ENCODE measurements at places on chromosomes 12 and 14.

GRCh38 chr12:45883187-45883586, 107.2 kb downstream of the SCAF11 start:
- no peak for DNase-seq

DNA sequence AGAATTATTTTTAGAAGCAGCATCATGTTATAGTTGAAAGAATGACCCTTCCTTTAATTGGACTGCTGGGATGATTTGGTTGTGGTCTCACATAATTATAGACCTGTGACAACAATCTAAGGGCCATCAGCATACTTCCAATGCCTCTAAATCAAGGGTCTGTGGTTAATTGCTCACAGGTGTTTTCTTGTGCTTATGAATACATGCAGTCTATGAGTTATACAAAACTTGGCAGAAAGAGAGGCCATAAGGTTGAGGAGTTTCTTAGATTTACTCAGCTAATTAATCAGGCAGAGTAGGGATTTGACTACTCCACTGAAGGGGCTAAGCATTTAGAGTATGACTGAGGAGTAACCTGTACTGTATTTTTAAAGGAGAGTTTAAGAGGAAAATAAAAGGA, 37.0 kb upstream of the FRMD6 start:
- no peak for DNase-seq

- DNase-seq = no peak
Measured at GRCh38 chr12:121505513-121505912, 75.3 kb downstream of the KDM2B start.

DNA sequence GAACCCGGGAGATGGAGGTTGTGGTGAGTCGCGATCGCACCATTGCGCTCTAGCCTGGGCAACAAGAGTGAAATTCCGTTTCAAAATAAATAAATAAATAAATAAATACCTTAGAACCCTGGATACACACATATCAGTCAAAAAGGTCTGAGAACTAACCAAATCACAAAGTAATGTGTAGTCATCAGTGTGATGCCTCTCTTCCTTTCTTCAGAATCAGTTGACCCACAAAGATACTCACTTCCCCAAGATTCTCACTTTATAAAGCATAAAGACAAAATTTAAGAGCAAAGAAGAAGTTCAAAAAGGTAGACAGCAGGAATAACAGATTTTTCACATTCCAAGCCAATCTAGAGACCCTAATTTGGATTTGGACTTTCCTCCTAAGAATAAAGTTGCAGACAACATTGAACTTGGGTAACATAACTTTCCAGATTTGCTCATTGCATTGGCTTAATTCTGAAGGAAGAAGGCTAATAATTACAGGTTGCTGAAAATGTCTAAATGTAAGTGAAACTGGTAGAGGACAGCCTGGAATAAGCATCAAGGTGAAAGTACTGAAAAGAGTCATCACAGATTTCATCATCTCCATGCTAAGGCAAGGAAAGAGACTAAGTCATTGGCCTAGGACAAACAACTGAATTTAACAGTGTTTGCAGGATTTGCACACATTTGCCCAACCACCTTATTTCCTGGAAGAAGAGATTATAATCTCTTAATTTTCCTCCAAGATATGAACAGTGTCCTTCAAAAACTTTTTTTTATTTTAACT, 17.4 kb downstream of the TMED10 start:
- DNase-seq = no peak

GRCh38 chr14:51575349-51576116, 76.2 kb upstream of the FRMD6 start:
- DNase-seq = no peak

GRCh38 chr14:34113005-34113511, 162.2 kb upstream of the EGLN3 start:
- no peak for DNase-seq

- DNase-seq = no peak
Measured at GRCh38 chr14:39781466-39781865, 349.2 kb upstream of the FBXO33 start.

DNA sequence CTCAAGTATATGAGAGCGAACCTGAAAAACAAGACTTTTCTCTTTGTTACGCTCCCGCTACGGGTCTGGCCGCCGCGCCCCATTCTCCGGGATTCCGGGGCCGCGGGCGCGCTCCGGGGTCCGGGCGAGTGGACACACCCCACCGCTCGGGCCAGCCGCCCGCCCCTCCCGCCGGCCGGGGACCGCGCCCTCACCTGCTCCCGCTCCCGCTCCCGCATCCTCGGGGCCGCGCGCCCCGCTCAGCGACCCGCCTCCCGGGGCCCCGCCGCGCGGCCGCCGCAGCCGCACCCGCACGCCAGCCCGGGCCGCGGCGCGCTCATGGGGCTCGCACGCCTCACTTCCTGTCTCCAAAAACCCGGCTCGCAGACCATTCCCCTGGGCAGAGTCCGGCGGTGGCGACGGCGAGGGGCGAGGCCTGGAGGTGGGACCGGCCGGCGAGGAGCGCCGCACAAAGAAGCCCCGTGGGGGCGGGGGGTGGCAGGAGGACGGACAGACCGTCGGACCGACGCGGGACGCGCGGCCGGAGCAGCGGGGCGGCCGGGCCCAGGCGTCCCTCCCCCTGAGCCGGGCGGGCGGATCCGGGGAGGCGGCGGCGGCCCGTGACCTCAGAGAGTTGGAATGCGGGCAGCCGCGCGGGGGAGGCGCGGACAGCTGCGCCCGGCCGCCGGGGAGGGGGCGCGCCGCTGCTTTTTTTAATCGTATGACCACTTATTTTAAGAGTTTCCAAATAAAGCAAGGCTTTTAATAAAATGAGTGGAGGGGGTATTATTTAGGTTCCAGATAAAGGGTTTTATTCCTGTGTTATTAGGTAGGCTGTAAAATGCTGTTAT, at the start of gene PTPN21:
PTPN21 (minus strand) TSS at position 551 of the 830 bp plus-strand sequence. CDS start 4,590 bp downstream, outside the sequence.
- no peak for DNase-seq

DNA sequence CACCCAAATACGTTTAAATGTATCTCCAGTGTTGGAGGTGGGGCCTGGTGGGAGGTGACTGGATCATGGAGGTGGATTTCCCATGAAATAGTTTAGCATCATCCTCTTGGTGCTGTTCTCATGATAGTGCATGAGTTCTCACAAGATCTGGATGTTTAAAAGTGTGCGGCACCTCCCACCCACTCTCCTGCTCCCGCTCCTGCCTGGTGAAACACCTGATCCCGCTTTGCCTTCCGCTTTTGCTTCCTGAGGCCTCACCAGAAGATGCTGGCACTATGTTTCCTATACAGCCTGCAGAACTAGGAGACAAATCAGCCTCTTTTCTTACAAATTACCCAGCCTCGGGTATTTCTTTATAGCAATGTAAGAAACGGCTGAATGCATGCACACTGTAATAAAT, 20.1 kb downstream of the EIF5 start:
- DNase-seq = no peak

GRCh38 chr12:90909069-90909770, 45.8 kb downstream of the CCER1 start:
- DNase-seq = peak; percentile 11

DNA sequence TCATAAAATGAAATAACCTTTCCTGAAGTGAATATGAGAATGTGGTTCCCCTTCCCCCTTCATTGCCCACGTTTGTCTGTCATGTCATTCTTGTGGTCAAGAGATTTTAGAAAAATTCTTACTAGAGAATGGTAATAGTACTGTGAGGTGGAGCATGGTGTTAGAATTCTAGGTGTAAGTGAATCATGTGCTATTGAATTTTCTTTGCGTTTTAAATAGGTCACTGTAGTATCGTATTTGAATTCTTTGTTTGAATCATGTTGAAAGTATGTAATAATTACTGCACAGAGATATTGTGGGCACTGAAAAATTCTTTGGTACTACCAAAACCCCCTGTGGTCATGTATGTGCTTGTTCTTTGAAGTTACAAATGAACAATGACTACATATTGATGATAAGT, 49.9 kb downstream of the FUT8 start:
- DNase-seq = no peak

DNA sequence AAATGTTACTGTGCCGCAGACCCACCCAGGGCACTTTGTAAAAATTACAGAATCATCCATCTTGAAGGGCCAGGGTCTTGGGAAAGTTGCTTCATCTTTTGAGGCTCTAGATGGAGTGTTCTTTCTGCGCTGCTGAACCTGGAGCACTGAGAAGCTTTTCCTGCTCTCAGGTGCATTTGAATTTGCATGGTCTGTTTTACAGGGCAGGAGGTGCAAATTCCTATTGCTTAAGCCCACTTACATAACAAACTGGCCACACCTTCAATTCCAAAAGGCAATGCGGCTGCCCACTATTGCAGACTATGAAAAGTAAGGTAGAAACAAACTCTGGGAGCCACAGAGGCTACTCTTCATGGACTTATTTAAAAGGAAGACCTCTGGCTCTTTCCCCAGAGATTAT, 254.8 kb downstream of the CACNA1C start:
- no peak for DNase-seq

- no peak for DNase-seq
Measured at GRCh38 chr14:100761481-100761880, 34.8 kb downstream of the DLK1 start.

- DNase-seq = no peak
Measured at GRCh38 chr12:116434155-116435011, 124.8 kb upstream of the MAP1LC3B2 start.

DNA sequence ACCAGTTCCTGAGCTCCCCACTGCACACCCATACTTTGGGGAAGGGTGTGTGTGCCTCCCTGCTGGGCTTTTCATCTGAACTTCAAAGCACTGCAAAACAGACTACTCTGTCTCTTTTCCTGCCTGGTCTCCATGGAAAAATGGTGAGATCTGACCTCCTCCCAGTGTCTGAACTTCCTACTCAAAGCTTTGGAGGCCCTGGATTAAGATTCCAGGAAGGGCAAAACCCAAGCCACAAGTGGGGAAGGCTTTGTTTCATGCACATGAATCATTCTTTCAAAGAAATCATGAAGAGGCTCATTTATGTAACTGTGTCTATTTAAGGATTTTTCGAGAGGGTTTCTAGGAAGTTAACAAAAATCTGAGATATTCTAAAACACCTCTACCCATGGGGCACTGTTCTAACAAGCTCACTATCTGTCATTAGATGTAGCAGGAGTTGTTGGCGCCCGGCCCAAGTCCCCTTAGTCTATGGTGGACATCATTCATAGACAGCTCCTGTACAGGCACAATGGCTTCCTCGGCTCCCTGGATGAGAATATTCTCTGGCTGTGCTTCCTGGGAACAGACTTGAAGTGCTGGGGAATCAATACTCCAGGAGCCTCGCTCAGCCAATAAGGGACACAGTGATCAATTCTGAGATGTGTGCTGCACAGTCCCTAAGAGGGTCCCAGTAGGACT, 224.0 kb downstream of the KTN1 start:
- DNase-seq = no peak

GRCh38 chr14:68762953-68763764, 29.7 kb downstream of the ZFP36L1 start:
- DNase-seq = no peak

DNA sequence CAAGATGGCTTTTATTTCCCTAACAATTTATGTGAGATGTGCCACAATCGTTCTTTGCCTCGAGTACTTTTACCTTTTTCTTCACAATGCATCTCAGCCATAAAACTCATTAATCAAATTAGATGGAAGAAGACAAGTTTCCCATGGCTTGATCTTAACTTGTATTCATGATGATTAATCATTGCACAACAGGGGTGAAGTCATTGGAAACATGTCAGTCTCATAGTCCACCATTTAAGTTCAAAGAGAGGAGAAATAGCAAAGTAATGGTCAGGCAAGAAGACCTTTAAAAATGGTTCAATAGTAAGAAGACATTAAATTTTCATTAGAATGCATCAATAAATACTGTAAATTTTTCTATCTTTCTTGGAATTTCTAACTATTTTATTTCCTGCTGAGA, 136.3 kb downstream of the FOXG1 start:
- DNase-seq = no peak

GRCh38 chr14:68736471-68736871, 56.4 kb downstream of the ZFP36L1 start:
- no peak for DNase-seq

GRCh38 chr14:24240110-24240918, 2.1 kb downstream of the TINF2 start:
- DNase-seq = no peak

DNA sequence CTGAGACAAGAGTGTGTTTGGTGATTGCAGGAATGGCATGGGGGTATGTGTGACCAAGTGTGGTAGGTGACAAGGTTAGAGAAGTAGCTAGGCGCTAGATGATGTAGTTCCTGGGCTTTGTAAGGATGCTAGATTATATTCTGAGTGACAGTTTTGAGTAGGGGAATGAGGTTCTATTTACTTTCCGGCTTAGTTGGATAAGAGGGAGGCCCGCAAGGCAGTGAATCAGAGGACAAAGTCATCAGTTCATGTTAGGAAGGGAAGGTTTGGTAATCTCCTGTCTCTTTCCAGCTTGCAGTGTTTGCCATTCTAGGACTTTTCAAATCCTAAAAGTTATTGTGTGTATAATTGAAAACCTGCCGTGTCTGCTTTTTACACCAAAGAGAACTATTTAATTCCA, 45.0 kb downstream of the CFAP54 start:
- DNase-seq = no peak

GRCh38 chr14:102738373-102739189, 38.7 kb upstream of the TRAF3 start:
- no peak for DNase-seq

DNA sequence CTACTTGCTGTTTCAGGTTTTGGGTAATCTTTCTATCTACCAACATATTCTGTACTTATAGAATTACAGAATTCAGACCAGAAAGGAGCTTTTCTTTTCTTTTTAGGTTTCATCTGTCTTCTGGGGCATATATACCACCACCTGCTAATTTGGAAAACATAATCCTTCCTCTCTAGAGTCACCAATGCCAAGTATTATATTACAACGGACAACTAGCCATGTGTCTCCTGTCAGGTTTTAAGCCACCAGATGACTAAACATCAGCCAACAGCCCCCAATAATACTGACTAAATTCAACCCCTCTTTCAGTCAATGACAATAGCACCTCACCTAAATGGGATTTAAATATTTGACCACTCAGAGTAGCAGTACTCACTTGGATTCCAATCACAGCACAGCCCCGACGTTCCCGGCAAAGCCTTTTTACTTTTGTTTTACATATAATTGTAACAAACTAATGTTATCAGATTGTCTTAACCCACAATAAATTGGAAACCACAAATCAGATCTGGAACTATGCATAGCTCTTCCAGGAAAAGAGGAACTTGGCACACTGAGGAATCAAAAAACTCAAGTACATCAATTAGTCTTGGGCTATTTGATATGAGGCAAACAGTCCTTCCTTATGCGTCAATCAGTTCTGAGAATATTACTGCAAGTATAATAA, 13.5 kb downstream of the SLC11A2 start:
- DNase-seq = no peak

GRCh38 chr14:56199095-56199981, 81.1 kb downstream of the PELI2 start:
- DNase-seq = no peak

DNA sequence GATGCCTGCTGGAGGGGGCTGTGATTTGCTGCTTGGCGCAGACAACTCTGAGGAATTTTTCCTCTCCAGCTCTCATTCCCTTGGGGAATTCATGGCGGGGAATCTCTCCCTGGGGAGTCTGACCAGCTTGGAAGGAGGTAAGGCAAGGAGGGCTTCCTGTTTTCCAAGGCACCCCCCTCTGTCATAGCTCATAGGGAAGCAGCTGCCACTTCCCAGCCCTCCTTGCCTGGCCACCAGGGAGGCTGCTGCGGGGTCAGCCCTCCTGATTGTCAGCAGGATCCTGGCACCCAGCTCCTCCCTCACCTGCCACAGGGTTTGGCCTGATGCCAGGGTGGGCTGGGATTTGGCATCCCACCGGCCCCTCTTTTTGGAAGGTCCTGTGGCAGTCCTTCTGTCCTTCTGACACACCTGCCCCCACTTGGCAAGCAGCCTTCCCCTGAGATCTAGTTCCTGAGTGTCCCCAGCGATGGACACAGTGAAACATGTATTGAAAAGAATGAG, 74.9 kb downstream of the TSPAN9 start:
- no peak for DNase-seq
